Stimulated activated CD4-positive, alpha-beta T cell treated with anti-CD3 and anti-CD28 coated beads, TNF-alpha, amount 100 ng/mL, for 1 hour (primary cell): ENCODE measurements at places on chromosomes 16 and 17.

DNA sequence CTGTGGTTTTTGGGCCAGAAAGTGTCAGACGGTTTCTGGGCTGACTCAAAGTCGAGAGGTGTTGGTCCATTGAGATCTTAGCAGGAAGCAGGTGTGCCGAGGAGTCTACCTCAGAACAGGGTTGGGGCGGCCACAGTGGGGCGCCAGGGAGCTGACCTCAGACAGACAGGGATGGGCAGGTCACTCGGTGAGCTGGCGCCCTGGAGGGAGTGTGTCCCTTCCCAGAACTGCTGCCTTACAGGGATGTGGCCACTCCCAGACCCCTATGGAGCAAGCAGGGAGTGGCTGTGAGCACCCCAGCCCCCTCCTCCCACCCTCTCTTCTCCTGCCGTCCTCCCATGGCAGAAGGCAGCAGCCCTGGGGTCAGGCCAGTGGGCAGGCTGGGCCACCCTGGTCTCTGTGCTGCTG, 14.0 kb upstream of the DPEP1 start:
- no peak for DNase-seq

DNA sequence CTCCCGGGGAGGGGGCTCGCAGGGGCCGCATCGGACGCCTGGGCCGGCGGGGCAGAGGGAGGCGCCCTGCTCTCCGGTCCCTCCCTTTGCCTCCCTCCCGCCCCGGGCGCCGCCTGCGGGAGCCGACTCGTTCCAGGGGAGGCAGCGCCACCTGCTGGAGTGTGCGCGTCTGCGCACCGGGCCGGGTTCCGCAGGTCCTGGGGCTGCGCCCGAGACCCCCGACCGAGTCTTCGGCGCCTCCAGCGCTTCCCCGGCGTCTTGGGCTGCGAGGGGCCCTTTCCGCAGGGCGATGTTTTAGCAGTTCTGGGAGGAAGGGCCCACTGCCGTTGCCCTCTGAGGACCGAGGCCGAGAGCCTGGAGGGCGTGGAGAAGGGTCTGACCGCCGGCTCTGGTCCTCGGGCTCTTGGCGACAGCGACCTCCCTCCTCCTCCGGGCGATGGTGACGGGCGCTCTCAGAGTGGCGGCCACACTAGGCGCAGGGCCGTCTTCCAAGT, 106.3 kb downstream of the SEC14L1 start:
- DNase-seq = peak; percentile 67

- DNase-seq = no peak
These were observed 44.4 kb upstream of the ARL4D start for GRCh38 chr17:43354371-43354770.

DNA sequence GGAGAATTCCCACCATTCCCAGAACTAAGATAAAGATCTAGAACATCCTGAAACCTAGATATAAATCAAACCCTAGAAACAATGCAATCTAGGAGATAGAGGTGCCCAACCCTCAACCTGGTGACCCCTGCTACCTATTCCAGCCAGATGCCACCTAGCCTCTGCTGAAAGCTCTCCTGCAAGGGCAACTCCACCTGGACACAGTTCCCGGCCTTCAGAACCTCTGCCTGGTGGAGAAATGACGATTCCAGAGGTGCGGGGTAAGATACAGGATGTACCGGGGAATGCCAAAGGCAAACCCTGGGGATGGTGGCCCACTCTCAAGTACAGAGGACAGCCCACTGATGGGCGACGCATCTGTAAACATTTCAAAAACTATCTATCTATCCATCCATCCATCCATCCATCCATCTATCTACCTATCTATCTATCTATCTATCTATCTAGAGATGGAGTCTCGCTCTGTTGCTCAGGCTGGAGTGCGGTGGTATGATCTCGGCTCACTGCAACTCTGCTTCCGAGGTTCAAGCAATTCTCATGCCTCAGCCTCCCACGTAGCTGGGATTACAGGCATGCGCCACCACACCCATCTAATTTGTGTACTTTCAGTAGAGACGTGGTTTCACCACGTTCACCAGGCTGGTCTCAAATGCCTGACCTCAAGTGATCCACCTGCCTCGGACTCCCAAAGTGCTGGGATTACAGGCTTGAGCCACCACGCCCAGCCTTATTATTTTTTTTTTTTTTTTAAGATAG, 19.0 kb downstream of the MEAK7 start:
- DNase-seq = no peak

GRCh38 chr17:58320570-58321323, 7.8 kb downstream of the TSPOAP1 start:
- DNase-seq = no peak

GRCh38 chr17:76131692-76132573, 9.1 kb downstream of the FOXJ1 start:
- DNase-seq = no peak

DNA sequence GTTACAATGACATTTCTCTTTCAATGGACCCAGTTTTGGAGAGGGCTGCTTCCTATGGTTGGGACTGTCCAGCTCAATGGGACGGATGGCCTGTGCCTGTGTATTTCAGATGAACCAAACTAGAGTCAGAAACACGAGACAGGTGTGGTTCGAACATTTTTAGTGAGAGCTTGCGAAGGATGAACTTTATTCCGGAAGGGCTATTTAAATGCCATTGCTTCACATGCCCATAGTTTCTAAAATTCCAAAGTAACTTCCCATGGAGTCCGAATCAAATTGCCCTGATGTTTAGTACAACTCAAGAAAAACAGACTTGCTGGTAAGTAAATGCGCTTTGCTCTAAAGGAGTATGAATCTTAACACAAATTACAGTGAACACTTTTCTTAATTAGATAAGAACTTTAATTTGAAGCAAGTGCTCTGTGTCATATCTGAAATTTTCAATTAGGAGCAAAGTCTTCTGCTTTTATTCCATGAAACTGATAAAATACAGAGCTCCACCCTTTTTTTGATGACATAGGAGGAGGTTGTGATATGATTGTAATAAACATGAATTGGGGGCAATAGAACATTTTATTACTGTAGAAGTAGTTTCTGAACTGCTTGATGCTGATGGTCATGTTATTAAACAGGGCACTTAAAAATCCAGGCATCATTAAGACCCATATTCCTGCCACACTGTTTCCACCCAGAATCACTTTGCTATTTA, 1.3 kb downstream of the KRT20 start:
- DNase-seq = no peak

DNA sequence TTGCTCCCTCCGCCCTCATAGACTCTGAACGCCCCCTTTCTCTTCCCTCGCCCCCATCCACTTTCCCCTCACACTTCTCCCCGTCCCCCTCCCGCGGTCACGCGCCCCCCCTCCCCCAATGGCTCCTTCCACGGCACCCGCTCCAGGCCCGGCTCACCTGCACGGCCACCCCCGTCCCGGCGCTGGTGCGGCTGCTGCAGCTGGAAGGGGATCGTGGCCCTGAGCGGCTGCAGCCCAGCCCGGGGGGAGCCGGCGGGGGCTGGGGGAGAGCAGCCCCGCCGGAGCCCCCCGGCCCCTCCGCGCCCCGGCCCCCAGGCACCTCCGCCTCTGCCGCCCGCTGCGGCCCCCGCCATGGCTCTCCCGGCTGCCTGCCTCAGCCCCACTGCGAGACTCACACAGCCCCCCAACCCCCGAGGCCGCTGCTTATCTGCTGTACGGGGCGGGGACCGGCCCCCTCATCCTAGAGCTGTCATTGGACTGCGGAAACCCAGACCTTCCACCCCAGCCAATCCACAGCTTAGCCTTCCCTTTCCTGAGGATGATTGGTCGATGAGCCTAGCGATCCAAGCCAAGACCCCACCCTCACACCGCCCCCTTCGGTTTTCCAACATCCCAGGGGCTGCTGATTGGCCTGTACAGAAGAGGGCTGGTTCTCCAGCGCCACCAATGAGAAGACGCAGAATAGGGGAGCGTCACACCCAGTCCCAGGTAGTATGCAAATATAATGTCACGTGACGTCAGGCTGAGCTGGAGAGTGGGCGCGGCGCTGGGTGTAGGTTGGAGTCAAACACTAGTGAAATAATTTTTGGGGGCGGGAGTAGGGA, at the start of gene FAM117A:
Gene FAM117A, minus strand, starts transcription at position 397 of the 824 bp plus-strand sequence. Its CDS starts 44 bp downstream, at position 353.
- DNase-seq = peak; percentile 92

DNA sequence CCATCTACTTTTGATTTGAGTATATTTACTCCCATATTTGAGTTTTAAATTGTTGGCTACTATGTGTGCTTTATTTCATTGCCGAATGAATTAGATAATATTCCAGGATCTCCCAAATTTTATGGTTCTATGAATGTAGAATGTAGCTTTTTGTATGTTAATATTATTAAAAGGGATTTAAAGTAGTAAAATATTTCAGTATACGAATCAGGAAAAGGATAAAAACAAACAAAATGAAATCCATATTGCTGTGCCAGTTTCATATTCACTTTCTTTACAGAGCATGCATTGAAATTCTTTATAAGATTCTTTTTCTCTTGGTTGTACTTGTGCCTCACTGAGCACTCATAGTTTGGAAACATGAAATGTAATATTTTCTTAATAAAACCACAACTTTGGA, 155.1 kb downstream of the CHD9 start:
- DNase-seq = no peak

DNA sequence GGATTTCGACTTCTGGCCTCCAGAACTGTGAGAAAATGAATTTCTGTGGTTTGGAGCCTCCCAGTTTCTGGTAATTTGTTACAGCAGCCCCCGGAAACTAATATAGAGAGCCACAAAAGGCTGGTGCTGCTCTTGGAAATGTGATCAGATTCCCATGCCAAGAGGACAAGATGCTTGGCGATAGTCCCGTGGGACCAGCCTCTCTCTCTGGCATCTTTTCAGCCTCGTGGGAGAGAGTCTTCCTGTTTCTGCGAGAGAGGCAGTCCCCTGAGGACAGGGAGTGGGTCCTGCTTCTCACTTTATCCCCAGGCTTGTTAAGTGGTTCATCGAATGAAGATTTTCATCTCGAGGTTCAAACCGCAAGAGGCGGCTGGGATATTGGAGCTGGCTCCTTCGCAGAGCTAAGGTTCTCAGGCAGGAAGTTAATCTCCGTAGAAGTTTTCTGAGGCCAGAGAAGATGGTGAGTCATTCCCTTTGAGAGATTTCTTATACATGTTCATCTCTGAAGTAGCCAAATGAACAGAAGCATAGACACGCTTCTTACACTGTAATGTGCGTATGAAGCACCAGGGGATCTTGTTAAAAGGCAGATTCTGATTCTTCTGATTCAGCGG, 211.6 kb upstream of the SDK2 start:
- no peak for DNase-seq

- no peak for DNase-seq
These were observed 3.3 kb upstream of the MRM1 start for GRCh38 chr17:36597866-36598777.

GRCh38 chr17:32826076-32826475, 50.8 kb downstream of the MYO1D start:
- no peak for DNase-seq

DNA sequence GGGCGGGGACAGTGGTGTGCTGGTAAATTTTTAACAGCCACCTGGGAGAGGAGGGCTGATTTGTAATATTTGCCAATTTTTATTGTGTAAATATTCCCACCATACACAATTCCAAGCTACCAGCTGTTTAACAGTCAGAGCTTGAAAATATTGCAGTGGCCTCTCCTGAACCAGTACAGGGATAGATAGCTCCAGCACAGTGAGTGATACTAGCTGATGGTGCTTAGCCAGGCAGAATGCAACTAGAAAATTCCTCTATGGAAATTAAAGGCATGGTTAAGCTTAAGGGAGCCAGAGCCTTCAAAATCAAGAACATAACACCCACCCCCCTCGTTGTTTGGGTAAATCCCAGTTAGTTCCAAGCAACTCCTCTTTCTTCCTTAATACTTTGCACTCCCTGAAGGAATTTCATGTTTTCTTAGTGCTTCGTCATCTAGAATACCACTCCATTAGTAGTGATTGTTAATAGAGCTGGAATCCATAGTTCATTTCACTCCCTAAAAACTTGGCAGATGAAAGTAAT, 96.6 kb downstream of the CYB561 start:
- no peak for DNase-seq

- no peak for DNase-seq
These were observed 24.7 kb downstream of the AXIN2 start for GRCh38 chr17:65536573-65537342.

DNA sequence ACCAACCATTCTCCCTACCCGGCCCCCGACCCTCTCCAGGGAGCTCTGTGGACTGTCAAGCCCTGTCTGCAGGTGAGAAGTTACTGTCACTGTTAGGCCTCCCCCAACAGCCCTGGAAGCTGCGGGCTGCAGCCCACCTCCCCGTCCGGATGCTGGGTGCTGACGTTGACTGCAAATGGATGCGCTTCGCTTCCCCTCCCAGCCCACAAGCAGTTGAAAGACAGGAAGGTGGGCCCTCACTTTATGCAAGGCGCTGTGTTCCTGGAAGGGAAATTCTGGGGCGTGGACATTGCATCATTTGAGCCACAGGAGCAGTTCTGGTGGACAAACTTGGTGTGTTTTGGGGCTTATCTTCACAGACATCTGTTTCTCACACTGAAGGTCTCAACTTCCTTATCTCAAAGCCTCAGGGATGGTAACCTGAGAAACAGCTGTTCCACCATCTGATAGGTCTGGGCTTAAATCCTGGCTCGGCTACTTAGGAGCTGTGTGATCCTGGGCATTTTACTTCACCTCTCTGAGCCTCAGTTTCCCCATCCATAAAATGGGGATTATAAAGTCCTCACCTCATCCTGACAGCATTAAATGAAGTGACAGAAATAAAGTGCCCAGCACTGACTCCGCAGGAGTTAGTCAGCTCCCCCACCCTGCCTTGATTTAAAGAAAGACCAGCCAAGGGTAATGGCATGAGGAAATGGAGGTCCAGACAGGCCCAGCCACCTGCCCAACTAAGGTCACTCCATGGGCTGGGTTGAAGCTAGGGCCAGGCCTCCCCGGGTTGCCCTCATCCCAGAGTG, 4.6 kb upstream of the DRC7 start:
- no peak for DNase-seq

DNA sequence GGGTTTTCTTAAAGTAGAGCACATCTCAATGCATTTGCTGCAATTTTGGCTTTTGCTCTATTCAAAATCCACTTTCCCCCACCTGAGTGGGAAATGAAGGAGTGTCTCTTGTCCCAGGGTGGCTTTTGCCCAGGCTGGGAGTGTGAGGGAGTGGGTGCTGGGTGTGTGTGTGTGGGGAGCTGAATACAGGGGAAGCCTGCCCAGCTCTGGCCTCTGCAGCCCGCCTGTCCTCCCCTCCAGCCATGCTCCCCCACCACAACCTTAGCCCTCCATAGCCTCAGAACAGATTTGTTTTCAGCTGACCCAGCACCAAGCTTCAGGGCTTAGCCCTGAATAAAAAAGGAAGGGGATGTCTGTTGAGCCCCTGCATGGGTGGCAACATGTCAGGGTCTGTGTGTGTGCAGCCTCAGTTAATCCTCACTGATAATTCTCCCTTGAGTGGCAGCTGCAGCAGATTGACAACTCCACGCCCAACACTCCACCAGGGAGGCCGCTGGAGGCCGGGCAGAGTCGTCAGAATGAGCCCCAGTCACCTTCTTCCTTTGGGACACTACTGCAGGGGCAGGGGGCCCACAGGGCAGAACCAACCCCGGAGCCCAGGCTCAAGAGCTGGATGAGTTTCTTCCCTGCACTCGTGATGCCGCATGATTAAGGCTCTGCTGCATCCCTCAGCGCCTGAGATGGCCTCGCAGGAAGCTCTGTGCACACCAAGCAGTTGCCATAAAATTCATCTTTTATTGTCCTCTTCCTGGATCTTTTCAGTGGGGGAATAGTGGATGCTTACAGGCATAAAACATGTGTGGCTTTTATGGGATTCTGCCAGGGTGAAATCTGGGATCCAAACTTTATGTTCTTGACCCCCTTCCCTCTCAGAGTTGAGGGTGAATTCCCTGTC, 55.0 kb downstream of the SPACA3 start:
- DNase-seq = no peak

GRCh38 chr17:19733953-19734526, 14.1 kb downstream of the ALDH3A1 start:
- DNase-seq = no peak

GRCh38 chr17:2955931-2956582, 107.3 kb downstream of the OR1D5 start:
- DNase-seq = no peak
